ENCODE measurements at places on chromosomes 5 and 9.

DNA sequence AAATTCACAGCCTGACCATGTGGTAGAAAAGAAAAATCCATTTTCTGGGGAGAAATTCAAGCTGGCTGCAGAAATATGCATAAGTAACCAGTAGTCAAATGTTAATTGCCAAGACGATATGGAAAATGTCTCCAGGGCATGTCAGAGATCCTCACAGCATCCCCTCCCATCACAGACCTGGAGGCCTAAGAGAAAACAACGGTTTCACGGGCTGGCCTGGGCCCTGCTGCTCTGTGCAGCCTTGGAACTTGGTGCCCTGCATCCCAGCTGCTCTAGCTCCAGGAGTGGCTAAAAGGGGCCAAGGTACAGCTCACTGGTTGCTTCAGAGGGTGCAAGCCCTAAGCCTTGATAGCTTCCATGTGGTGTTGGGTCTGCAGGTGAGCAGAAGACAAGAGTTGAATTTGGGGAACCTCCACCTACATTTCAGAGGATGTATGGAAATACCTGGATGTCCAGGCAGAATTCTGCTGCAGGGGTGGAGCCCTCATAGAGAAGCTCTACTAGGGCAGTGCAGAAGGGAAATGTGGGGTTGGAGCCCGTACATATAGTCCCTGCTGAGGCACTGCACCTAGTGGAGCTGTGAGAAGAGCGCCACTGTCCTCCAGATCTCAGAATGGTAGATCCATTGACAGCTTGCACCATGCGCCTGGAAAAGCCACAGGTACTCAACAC, 49.7 kb downstream of the PTBP3 start:
- no peak for DNase-seq

- no peak for DNase-seq
Measured at GRCh38 chr9:110126986-110127864, 80.7 kb downstream of the C9orf152 start.

DNA sequence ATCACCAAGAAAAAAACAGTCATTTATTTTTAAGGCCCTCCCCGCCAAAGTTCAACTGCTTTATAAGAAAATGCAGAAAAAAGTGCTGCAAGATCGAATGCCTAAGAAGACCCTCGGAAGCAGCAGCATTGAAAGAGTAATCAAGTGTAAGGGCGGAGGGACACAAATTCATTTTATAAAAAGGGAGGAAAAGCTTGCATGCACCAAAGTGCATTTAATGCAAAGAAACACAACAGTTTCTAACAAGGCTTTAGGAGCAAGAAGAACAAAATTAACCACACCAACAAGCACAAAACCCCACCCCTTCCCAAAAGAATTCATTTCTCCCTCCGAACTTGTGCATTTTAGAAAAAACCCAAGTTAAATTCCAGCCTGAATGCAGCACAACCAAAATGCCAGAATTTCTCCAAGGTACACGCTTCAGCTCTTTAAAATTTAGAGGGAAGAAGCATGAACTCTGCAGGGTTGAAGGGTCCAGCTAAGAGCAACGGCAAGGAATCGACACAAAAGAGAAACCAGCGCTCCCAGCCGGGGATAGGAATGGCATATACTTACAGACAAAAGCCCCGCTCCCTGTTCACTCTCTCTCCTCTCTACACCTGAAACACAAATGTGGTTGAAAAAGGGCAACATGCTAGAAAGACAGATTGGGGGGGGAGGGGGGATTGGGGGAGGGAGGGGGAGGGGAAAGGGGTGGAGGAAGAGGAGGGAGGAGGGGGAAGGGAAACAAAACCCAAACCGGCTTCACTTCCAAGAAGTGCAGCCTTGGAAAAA, at the start of gene NREP:
Gene NREP (minus strand): TSS at position 614 of the 774 bp plus-strand sequence. CDS start 1,422 bp downstream, outside the sequence.
- peak; percentile 56 for DNase-seq

- no peak for DNase-seq
Measured at GRCh38 chr9:137123468-137123837, 8.9 kb upstream of the DPP7 start.

DNA sequence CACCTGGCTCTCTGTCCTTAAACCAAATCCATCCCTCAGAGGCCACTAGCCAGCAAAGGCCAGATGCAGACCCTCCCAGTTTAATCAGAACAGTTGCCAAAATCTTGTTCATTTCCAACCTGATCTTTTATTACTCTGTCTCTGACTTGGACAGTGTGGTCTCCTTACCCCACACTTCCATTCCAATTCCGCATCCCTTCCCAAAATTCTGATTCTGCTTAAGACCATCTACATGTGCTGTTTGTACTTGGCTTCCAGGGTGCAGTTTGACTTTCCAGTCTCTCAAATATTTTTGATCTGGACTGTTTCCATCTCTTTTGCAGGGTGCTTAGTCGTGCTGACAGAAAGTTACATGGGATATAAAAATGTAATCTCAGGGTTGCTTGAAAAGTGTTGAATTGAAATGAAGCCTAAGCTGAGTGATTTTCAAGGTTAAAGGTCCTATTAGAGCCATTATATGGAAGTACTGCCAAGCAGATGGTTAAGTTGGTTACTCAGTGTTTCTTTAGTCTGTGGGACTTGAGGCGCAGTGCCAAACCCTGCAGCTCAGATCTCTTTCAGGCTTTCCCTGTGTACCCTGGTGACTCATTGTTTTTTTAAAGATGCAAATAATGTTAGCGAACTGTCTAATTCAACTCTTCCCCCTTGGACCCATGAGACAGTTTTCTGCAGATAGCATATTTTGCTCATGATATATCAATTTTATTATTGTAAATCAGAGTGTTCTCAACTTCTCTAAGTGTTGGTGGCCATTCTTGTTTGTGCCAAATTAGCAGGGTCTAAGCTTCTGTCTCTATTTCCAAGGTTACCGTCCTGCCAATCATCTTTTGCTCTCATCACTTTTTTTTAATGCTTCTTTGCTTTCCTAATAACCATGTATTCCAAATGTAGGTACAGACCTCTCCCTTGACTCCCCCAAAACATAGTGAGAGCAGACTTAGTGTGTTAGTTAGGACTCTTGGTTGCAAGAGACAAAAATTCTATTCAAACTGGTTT, 18.2 kb upstream of the DCP2 start:
- DNase-seq: no peak

- no peak for DNase-seq
Measured at GRCh38 chr5:139984816-139985215, 58.3 kb downstream of the NRG2 start.

GRCh38 chr5:141811287-141812155, 66.7 kb downstream of the PCDH1 start:
- peak; percentile 43 for DNase-seq

GRCh38 chr5:110053824-110054223, 364.1 kb downstream of the MAN2A1 start:
- no peak for DNase-seq

DNA sequence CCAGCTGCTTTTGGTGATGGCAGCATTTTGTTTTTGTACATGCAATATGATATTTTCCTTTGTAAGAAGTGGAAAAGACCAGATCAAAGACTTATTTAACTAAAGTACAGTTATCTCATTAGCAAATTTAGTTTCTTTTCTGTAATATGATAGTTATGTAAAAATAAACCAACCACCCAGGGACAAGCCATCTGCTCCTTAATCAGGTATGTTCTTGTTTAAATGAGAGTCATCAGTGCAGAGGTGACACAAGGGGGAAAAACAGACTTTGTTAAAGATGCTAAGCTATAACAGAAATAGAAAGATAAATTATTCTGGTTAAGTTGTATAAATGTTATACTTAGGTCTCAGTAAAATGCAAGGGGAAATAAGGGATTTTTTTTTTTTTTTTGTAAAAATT, 805.7 kb upstream of the SEMA6A start:
- DNase-seq: no peak

DNA sequence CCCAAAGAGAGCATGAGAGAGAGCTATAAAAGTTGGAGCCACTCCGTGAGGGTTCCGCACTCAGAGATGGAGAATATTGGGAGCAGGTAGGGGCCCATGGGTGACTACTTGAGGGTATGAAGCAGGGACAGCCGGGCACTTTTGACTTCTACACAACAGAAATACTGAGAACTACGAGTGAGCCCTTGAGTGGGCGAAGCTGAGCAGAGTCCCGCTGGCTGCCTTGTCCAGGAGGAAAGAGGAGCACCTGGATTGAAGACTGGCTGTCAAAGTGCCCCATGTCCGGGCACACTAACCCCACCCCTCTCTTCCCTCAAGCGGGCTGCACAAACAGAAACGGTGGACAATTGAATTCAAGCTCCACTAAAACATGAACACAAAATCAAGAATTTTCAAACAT, 33.6 kb downstream of the FYB1 start:
- no peak for DNase-seq

- DNase-seq: no peak
Measured at GRCh38 chr9:129105857-129106694, 4.5 kb downstream of the CRAT start.

GRCh38 chr9:37978983-37979382, 75.1 kb upstream of the SLC25A51 start:
- DNase-seq: no peak

DNA sequence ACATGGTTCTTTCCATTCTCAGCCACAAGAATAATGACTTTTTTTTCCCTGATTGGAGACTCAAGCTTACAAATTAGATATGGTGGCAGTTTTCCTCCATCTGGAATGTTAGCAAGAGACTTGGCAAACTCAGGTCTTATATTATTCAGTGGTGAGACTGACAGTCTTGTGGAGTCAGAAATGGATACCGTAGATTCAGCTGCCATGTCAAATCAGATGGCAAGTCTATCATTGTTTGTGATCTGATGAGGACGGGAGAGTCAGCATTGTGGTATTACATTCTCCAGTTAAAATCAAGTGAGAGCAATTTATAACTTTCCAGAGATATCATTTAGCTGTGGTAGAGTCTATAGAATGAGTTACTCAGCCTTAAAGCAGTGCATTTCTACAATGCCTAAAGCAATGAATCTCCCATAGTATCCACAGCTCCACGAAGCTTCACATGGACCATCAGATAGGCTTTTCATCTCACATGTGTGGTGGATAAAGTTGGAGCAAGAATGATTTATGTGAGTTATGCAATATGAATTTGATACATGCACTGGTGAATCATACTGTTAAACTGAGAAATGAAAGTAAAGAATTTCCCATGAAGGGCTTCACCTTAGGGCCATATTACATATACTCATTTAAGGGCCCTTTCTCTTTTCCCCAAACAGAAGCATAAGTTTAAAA, 430.6 kb downstream of the ZNF608 start:
- no peak for DNase-seq

- no peak for DNase-seq
Measured at GRCh38 chr5:157955541-157956172, 96.7 kb upstream of the CLINT1 start.

DNA sequence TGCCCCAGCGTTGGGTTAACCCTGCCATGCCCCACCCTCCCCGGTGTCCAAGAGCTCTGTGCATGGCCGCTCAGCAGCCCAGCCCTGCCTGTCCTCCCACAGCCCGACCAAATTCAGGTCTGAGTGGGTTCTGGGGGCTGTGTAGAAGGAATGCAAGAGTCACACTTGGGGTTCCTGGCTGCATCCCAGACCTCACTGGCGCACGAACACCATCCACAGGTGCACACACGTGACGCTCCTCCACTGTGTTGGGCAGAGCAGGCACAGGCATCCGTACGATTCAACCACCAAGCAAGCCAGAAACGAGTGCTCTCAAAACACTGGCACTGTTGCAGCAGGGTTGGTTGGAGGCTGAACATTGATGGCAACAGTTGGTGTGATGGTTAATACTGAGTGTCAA, 93.9 kb downstream of the OLFM1 start:
- DNase-seq: no peak

- DNase-seq: peak; percentile 82
Measured at GRCh38 chr5:37735649-37736347, 104.0 kb downstream of the GDNF start.

GRCh38 chr5:176736931-176737745, 73.2 kb upstream of the UNC5A start:
- no peak for DNase-seq

- DNase-seq: no peak
Measured at GRCh38 chr5:174409070-174409469, 315.3 kb upstream of the MSX2 start.

DNA sequence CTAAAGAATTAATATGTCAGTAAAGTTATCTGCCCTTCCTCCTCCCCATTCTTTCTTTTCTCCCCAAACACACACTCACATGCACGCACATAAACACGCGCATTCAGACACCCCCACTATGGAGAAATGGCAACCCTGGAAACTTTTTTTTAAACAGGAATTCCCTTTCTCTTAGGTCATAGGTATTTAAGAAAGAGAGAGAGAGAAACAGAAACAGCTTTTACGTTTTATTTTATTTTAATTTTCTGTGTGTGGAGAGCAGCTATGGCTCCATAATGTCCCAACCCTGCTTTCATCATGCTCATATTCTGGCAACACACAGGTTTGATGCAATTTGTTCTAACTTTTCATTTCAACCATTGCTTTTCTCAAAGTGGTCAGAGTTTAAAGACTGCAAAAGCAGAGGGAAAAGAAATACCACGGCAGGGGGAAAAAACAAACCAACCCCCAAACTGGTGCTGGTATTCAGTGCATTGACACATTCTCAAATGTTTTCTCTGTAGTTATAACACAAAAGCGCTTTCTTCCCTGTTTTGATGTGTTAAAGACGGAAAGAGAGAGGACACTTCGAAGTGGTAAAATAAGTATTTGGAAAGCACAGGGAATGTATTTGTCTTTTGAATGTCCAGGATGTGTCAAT, 126.0 kb upstream of the TMEM161B start:
- DNase-seq: peak; percentile 74

DNA sequence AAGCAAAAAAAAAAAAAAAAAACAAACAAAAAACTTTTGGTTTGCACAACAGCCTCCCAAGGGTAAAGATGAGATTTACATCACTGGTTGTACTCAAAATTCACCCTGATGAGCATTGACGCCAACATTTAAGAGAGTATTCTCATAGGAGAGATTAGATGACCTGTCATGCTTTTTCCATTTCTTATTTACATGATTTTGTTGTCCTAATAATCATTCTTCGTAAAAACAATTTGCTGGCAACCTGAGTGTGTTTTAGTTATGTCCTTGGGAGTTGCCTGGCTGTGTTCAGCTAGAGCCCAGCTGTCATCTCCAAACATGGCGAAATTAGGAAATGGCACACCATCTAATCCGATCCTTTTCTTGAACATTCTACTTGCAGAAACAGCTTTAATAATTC, 186.4 kb upstream of the MRPS30 start:
- no peak for DNase-seq

DNA sequence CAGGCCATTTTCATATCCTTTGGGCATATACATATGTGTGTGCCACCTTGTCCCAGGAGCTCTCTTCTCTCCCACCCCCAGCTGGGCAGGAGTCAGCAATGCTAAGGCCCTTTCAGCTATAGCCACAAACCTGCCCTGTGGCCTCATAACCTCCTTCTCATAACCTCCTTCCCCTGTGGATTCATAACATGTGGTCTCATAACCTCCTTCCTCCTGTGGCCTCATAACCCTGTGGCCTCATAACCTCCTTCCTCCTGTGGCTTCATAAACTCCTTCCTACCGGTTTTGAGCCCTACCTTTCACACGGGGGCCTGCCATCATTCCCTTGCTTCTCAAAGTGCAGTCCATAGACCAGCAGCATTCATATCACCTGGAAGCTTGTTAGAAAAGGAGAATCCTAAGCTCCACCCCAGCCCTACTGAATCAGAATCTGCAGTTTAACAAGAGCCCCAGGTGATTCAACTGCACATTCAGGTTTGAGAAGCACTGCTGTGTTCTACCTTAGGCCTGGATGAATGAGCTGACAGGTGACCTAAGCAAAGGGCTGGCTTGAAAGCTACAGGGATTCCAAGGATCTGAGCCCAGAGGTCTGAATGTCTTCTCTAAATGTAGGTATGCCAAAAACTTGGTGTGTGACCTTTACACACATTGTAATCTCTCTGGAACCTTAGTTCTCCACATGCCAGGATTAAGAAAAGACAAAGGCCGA, 41.9 kb upstream of the PLPP6 start:
- no peak for DNase-seq

- DNase-seq: no peak
Measured at GRCh38 chr5:177590406-177590805, 1.6 kb upstream of the TMED9 start.
